ENCODE measurements at places on chromosomes 7 and 10.
A peak's percentile ranks its signal among the peaks of the same experiment; 100 is the strongest.

DNA sequence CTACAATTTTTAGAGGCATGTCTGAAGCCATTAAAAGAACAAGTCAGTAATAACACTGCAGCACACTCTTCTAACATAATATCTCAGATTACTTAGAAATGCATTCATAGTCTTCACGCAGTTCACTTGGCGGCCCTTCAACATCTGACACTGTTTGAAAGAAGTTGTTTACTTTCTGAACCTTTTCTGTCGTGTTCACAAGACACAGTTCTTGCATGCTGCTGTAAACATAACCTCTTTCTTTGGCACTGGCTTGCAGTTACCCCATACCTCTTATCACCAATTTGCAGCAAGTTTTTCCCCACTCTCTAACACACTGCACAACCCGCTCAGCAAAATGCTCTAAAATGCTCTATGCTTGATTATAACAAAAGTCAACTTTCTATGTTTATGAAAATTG, 12.0 kb downstream of the PIP4K2A start:
- no peak for DNase-seq

GRCh38 chr7:136130511-136131303, 153.5 kb upstream of the MTPN start:
- DNase-seq, result no peak

DNA sequence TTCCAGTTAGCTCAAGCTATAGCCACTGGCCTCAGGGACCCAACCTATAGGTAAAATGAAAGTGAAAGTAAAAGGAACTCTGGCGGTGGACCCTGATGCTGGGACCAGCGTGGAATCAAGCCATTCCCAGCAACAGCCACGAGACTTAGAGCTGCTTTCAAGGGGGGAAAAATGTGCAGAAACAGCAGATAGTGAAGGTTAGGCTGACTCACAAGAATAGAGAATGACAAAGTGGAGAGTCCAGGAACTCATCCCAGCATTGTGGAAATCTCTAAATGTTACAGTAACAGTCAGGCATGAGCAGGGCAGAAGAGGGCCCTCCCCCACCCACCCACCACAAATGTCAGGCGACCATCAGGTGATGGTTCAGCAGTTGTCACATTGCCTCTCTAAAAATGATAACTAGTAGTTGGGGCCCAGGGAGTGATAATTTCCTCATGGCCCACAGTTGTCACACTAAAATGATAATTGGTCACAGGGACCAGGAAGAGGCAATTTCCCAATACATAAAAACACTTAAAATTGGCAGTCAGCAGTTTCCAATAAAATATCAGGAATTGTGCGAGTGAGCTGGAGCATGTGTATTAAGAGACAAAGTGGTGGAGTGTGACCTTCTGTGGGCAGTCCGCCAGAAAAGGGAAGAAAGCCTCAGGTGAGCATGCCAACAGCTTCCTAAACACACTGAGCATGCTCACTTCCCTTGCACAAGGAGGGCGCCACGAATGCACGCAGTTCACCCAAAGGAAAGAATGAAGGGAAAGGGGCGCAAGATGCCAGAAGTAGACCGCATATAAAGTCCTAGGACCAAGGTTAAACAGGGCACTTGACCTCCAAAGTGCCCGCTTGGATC, 129.8 kb upstream of the PPP1R3A start:
- no peak for DNase-seq

DNA sequence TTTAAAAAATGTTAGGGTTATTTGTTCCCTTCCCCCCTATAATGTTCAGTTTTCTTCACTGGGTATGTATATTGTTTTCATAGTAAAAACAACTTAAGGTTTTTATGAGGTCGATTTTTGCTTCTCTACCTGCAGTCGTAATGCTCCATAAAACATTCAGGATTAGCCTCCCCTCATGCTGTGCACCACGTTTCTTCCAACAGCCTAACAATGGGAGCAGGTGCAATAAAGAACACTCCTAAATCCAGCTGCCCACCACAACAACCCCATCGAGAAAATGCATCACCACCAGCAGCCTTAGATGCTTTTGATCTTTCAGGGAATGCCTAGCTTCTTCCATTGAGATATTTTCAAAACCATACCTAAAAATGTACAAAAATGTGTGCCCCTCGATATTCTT, 111.1 kb downstream of the ADAM12 start:
- DNase-seq, result no peak

DNA sequence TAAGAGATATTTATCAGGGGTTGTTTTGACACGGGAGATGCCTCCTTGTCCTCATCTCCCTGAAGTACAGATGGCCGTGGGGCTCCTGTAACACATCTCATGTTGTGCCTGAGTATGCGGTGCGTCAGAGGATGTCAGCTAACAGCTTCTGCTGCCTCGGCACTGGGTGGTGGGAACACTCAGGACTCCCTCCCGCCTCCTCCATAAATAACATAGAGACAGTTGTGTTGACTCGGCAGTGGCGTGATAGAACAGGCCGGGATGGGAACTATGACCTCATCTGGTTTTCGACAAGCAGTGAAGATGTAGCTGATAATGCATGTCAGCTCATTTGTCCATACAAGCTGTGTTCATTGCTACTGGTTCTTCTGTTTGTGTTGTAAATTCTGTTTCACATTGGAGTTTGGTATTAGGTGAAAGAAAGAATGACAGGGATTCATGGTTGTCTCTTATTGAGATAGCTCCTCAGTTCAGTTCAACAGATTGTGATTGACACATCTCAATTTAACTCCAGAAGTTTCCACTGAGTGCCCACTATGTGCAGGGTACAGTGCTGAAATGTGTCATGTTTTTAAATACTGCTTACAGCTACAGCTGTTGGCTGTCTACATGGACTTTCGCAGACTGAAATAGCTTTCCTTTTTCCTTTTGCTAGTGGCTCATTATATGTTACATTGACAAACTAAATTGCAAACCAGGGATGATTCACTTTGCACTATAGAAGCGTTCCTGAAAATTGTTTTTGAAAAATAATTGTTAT, 87.4 kb downstream of the CHN2 start:
- DNase-seq, result no peak

DNA sequence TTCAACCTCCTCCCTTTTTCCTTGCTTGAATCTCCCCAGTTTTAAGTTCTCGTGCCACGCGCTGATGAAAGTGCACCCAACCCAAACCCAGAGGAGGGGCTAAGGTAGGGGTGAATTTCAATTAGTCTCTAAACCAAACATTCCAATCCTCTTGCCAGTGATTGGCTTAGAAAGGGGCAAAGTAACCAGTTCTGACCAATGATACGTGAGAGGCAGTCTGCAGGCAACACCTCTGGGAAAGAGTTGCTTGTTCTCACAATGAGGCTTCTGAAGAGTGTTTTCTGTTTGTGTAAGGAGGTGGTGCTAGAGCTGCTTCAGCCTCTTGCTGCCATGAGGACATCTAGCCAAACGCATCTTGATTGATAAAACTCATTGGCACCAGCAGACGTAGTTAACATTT, 21.8 kb downstream of the SLC35G1 start:
- DNase-seq, result no peak

- no peak for DNase-seq
These were observed 379.7 kb downstream of the PHTF2 start for GRCh38 chr7:78178319-78178718.

GRCh38 chr10:89652806-89653370, 7.8 kb upstream of the PANK1 start:
- no peak for DNase-seq

GRCh38 chr10:66180581-66181318, 745.1 kb upstream of the LRRTM3 start:
- DNase-seq, result peak; percentile 41

DNA sequence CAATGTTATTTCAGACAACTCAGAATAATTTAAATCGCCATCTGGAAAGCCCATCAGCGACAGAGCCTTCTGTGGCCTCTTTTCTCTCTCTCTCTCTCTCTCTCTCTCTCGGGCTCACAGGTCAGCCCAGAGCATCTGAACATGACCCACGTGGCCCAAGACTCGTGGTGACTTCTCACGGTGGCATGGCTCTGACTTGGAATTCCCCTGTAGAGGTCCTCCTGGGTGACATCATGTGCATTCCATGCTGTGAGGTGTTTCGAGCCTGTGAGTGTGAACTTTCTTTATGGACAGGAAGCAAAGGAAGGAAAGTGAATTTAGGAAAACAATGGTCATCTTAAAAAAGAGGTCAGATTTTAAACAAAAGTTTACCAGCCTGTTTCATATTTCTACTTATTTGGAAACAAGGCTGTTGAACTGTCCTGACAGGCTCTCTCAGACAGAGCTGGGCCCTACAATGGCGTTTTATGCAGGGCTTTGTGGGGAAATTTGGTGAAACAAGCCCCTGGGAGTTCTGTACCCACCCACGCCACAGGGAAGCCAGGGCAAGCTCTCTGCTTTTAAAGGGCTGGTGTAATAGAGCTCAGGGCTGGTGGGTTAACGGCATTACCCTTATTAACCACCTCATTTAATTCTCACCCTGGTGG, 359.7 kb upstream of the ZNF32 start:
- DNase-seq, result no peak

DNA sequence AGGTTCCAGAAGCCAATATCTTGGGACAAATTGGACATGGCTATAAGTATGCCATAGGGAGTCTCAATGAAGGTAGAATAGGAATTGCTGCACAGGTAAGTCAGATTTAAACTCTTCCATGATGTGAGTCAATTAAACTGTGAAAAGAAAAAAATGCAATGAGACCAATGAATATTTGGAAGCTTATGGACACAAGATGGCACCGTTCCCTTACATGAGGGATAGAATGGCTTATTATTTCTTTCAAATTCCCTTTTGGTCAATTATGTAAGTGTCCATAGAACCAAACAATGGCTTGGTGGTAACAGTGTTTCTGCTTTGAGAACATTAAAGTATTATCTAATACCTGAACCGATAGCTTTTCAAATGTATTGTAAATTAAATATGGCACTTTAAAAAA, 35.6 kb downstream of the ACADSB start:
- peak; percentile 18 for DNase-seq

DNA sequence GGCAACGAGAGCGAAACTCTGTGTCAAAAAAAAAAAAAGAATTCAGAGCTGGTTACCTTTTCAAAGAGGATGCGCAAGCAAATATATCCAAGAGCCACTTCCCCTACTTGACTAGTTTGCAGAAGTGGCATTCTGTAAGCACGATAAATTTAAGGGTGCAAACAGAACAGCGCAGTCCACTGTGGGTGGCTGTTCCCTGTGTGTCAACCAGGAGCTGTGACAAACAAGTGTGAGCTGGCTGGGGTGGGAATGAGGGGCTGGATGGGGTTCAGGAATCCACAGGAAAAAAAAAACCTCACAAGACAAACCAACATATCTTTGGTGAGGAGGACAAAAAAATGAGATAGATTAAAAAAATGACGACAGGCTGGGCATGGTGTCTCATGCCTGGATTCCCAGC, 15.9 kb downstream of the GUSB start:
- DNase-seq, result no peak

DNA sequence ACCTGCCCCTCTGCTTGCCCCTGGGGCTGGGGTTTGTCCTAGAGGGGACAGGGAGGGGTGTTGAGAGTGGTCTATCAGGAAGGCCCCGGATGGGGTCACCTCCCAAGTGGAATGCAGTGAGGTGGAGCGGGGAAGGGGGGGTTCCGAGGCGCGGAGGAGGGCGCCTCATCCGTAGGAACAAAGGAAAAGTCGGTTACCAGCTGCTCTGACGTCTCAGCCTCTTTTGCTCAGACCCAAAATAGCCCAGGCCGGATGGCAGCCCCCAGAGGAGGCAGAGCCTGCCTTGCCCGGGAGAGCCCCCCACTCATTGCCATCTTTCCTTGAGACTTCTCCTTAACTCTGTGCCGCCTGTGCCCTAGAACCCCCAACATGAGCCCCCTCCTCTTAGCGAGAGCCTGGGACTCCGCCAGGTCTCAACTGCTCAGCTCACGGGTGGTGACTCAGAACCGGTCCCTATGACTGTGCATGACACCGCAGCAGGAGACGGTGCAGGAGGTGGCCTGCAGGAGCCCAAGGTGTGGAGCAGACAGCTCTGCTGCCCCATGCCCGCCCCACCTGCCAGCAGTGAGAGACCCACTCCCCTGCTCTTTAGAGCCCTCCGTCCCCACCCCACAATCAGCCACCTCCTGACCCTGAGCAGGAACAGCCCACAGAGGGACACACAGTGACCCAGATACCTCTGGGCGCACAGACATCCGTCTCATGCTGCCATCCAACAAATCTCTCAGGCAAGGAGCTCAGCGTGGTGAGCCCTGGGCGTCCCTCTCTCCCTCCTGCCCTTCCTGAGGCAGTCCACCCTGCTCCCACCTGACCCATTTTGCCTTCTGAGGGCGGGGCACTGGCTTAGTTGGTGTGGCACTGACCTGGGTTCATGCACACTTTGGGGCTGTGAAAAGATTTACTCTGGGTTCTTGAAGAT, 13.1 kb downstream of the STX1A start:
- DNase-seq, result peak; percentile 50

DNA sequence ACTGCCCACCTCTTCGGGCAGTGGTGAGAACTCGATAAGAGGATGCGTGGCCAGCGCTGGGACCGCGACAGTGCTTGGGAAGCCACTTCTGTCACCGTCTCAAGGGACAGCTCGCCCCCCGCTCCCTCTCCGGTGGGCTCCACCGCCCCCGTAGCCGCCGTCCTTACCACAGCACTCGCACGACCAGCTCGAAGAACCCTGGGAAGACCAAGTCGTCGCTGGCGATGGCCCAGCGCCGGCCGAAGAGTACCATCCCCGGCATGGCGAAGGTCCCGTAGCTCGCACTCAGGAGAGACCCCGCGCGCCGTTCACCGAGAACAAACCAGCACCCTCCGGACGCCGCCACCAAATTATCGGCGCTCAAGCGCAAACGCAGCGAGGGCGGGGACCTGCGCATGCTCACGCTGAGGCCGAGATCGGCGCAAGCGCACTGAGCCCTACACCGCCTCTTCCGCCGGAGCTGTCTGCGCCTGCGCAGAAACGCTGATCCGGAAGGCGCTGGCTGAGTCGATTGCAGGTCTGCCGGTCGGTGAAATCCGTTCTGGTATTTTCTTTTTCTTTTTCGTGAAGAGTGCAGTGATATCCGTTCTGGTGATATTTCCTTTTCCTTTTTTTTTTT, at the start of gene DAGLB:
Gene DAGLB, minus strand, starts transcription at position 374 of the 619 bp plus-strand sequence. Its CDS starts 112 bp downstream, at position 262.
- peak; percentile 97 for DNase-seq

DNA sequence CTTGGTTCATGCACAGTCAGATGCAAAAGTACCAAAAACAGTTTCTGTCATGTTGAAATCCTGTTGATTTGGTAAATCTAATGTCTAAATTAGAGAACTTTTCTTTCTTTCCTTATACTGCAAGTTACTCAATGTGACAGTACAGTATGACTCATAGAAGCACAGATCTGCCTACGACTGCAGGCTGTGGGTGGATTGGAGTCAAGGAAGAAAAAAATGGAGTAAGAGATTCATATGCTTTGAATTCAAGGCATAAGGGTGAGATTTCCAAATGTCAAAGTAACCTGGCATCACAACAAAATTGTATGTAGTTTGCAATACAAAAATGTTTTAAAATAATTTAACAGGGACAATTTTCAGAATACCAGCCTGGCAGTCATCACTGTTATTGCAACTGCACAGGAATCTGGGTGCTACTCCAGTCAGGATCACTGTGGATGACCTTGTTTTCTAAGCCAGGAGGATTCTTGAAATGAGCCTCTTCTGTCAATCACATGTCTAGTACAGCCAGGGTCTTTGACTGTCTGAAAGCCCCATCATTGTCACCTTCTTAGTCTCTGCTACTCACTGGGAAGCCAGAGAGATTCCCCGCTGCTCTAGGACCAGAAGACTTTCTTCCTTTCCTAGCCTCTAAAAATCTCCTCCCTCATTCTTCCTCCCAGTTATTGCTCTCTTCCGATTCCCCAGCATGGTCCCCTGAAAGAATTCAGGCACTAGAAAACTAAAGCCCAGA, 83.6 kb downstream of the CD36 start:
- DNase-seq, result peak; percentile 18

All from retina (tissue), 1 donor.